ENCODE measurements at places on chromosomes 7 and 10. TPM values are rescaled to one million over a fixed set of nuclear protein-coding genes. Genes with fewer than 3 reads are reported as not detected.

GRCh38 chr10:89518876-89519842 is 16.2 kb downstream of the SLC16A12 start:
- H3K27ac ChIP-seq: no peak overlapping the region
- H3K36me3 ChIP-seq: no peaks in the 10 kb centered on the region
- no peak for DNase-seq
- H3K4me3 ChIP-seq: no peak overlapping the region
- no peaks in the 10 kb centered on the region for H3K27me3 ChIP-seq

DNA sequence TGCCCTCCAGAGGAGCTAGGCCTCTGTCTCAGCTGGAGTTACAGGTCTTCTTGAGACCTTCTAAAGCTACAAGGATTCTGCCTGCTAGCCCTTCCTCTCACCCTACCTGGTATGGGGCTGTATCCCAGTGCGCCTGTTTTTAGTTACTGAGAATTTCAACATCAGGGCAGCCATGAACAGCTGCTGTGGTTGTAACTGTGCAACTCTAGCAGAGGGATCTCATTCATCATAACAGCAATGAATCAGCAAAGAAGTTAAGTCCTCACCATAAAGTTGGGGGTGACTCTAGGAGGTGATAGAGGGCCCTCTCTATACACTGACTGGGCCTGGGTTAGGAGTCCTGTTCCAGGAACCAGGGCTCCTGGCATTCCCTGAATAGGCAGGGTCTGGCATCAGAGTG is 14.0 kb upstream of the CDH23 start:
- H3K36me3 ChIP-seq: no peaks in the 10 kb centered on the region
- DNase-seq: no peak
- no peak overlapping the region for H3K4me3 ChIP-seq
- H3K4me1 ChIP-seq: no peaks in the 10 kb centered on the region
- no peak overlapping the region for H3K27ac ChIP-seq
- H3K27me3 ChIP-seq: no peaks in the 10 kb centered on the region

DNA sequence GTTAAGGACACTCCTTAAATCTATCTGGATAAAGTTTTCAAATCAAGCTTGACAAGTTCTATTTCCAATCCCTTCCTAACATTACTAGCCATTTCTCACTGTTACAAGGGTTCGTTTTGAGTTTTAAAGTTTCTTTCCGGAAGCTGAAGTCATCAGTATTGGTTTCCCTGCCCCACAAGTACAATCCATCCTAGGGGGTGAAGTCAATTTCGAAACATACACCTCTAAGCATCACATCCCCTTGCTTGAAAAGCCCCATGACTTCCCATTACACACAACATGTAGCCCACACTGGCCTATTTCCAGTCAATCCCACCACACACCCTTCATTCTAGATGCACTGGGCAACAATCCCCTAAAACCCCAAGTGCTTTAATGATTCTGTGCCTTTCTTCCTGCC is 13.0 kb downstream of the DPY19L1 start:
- H3K36me3 ChIP-seq: no peaks in the 10 kb centered on the region
- peaks cover 3% of the 10 kb centered on the region for H3K4me1 ChIP-seq
- no peaks in the 10 kb centered on the region for H3K27me3 ChIP-seq
- H3K4me3 ChIP-seq: no peak overlapping the region
- DNase-seq: no peak
- no peak overlapping the region for H3K27ac ChIP-seq

DNA sequence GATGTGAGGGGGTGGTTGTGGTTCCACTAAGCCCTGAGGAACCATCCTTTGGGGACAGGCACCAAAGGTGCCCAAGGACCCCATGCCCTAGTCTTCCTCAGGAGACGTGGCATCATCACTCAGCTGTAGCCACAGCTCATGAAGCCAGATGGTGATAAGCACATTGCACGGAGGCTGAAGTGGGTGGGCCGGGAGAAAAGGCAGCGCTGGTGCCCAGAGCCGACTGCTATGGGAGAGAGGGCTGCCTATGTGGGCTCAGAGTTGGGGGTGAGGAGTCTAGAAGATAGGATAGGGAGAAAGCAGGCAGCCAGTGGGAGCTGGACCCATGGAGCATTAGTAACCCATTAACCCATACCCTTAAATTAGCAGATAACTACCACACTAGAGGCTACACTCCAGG is 325.3 kb downstream of the RPS24 start:
- no peaks in the 10 kb centered on the region for H3K4me1 ChIP-seq
- DNase-seq: no peak
- H3K27me3 ChIP-seq: no peaks in the 10 kb centered on the region
- no peak overlapping the region for H3K27ac ChIP-seq

GRCh38 chr10:119315128-119316001 is 108.0 kb downstream of the GRK5 start:
- no peak overlapping the region for H3K4me3 ChIP-seq
- peak overlapping the region; percentile 92 for H3K27ac ChIP-seq
- H3K4me1 ChIP-seq: peaks cover 4% of the 10 kb centered on the region
- no peaks in the 10 kb centered on the region for H3K36me3 ChIP-seq

- peaks cover under 1% of the 10 kb centered on the region for H3K27me3 ChIP-seq
- no peaks in the 10 kb centered on the region for H3K4me1 ChIP-seq
- DNase-seq: no peak
These were observed 51.5 kb downstream of the VAX1 start for GRCh38 chr10:117086546-117086945.

DNA sequence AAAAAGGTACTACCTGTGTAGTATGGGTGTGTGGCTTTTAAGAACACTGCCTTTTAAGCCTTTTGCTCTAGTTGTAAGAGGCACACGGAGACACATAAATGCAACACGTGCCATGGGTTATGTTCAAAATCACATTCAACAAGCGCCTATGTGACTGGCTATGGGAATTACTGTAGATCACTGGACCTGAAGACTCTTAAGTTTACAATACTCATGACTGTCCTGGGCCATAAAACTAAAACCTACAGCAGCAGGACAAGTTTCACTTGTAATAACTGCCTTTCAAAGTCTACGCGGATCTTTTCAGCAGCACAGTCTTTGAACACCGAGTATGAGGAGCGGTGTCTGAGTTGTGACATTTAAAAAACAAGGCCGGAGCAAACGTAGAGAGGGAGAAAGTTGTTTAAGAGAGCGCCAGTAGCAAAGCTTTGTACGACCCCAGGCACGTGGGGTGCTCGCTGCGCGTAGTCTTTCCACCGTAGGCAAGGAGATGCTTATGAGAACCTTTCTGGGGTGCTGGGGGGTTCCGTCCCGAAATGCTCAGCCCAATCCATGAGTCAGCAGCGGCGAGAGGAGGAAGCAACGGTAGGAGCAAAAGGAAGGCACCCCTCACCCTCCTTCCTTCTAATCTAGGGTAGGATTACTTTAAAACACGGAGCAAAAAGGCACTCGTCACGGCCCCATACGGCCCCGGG is 662 bp downstream of the DNAJC2 start:
- H3K4me3 ChIP-seq: peak overlapping the region; percentile 75
- H3K27me3 ChIP-seq: no peaks in the 10 kb centered on the region
- peak overlapping the region; percentile 48 for H3K27ac ChIP-seq
- peaks cover 4% of the 10 kb centered on the region for H3K4me1 ChIP-seq
- H3K36me3 ChIP-seq: no peaks in the 10 kb centered on the region

- no peak for DNase-seq
- no peaks in the 10 kb centered on the region for H3K27me3 ChIP-seq
- no peak overlapping the region for H3K27ac ChIP-seq
- no peak overlapping the region for H3K4me3 ChIP-seq
These were observed 98.4 kb downstream of the PIP4K2A start for GRCh38 chr10:22615819-22616499.

- H3K4me1 ChIP-seq: no peaks in the 10 kb centered on the region
- no peak overlapping the region for H3K27ac ChIP-seq
- no peak for DNase-seq
These were observed 324.0 kb upstream of the POT1 start for GRCh38 chr7:125253452-125254190.

DNA sequence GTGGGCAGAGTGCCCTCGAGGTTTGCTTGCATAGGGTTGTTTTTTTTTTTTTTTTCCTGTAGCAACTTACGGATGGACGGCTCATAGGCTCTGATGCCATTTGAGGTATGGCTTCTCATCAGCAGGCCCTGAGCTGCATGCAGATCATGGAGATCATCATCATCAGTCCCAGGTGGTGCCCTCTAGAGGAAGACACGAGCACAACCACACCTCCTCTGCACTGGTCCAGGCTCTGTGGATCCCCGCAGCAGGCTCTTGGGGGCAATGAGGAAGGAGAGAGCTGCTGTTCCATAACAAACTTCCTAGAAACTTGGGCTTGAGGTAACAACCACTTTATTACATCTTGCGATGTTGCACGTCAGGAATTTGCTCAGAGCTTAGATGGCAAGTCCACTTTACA is 132.7 kb upstream of the CXCL12 start:
- H3K27me3 ChIP-seq: no peaks in the 10 kb centered on the region
- no peaks in the 10 kb centered on the region for H3K36me3 ChIP-seq
- no peaks in the 10 kb centered on the region for H3K4me1 ChIP-seq
- no peak overlapping the region for H3K27ac ChIP-seq
- no peak for DNase-seq

DNA sequence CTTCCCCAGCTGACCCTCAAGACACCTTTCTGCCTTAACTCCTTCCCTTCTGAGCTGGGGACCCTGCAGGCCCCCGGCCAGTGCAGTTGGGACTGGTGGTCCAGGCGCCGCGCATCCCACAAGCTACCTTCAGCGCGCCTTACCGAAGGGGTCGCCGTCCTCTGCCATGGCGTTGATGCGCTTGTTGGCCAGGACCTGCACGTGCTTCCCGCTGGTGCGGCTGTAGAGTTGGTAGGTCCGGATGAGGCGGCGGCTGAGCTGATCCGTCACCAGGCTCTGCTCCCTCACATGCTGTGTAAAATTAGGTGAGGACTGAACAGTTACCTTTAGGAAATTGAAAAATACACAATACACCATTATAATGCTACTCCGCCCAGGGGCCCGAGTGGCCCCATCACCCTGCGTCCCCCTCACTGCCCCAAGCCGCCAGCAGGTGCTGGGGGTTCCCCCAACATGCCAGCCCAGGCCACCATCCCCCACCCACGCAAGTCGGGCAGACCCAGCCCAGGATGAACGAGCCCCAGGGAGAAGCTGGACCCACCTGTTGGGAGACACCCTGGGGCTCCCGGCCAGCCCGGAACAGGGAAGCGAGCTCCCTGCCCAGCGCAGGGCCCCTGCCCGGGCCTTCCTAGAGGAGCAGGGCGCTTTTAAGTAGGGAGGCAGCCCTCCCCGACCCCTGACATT is 1.2 kb downstream of the FGF8 start:
- H3K27me3 ChIP-seq: no peaks in the 10 kb centered on the region
- no peak for DNase-seq
- H3K36me3 ChIP-seq: no peaks in the 10 kb centered on the region
- H3K27ac ChIP-seq: no peak overlapping the region
- no peak overlapping the region for H3K4me3 ChIP-seq

ASZ1 gene
- not detected for total RNA-seq

ZNF804B gene
- total RNA-seq: not detected

KNDC1 gene
- 0.36 TPM for total RNA-seq

ZNF735 gene
- not detected for total RNA-seq

ZNF467 gene
- 13.3 TPM for total RNA-seq

PRKCQ gene
- 0.45 TPM for total RNA-seq

MICALL2 gene
- total RNA-seq: 41.7 TPM
